Fibroblast of skin of right biceps (primary cell): ENCODE measurements at places on chromosomes 1 and 21.

DNA sequence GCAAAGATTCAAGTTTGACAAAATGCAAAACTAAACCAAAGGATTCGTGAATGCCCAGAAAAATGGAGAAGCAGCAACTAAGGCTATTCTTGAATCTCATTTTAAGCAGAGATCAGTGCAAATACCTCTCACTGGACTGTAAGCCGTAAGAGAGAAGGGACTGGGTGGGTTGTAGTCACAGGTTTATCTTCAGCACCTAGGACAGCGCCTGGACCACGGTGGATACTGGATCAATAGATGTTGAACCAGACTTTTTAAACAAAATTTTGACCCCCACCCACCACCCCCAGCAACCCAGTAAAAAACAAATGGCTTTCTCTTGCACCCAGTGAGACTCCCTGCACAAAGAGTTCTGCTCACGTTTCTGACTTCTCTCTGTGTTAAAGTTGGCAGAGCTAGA is 347.1 kb downstream of the AJAP1 start:
- no peak for DNase-seq

DNA sequence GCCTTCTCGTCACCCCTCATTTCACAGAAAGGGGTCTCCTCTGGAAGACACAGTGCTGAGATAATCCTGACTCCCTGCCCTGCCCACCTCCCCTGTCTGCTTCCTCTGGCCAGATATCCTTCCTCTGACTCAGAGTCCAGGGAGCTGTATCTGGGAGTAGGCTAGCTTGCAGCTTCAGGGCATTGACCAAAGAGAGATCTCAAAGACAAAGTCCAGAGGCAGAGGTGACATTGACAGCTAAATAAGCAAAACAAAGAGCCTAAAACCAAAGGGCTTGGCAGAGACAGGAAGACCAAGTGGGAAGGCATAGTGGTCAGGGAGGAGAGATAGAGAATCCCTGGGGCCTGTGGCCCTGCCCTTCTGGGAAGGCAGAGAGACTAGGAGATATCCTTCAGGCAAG is 64.9 kb downstream of the TNR start:
- no peak for DNase-seq

DNA sequence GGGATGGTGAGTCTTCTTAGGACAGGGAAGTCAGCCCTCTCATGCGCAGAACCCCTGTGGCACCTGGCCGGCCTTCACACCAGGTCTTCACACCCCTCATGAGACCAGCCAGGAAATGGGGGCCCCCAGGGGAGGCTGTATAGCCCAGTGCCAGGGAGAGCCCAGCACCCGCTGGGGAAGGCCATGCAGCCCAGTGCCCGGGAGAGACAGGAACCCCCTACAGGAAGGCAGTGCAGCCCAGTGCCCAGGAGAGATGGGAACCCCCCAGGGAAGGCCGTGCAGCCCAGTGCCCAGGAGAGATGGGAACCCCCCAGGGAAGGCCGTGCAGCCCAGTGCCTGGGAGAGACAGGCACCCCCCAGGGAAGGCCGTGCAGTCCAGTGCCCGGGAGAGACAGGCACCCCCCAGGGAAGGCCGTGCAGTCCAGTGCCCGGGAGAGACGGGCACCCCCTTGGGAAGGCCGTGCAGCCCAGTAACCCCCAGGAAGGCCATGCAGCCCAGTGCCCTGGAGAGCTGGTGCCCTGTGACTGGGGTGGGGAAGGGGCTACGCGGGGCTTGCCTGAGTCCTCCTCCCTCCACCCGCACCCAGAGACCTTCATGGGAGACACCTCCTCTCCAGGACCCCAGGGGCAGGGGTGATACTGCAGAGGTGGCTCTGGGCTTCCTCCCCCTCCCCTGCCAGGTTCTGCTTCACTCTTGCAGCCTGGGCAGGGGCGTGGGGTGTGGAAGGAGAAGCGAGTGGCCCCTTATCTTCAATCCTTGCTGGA is 110.5 kb upstream of the COL6A1 start:
- DNase-seq, result no peak

DNA sequence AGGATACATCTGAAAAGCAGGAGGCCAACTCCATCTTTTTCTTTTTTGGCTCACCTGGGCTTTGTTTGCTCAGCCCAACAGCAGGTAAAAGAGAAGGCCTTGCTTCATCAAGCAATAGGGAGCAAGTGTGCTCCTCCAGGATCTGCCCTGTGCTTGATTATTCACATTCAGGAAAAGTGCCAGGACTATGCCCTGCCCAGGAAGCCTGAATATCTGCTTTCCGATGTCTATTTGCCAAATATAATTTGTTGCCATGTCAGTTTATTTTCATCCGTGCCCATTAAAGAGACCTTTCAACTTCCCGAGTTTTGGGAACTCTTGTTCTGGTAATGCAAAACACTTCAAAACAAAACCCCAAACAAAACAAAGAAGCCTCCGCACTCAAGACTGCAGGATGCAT is 185.3 kb downstream of the CDC7 start:
- no peak for DNase-seq

DNA sequence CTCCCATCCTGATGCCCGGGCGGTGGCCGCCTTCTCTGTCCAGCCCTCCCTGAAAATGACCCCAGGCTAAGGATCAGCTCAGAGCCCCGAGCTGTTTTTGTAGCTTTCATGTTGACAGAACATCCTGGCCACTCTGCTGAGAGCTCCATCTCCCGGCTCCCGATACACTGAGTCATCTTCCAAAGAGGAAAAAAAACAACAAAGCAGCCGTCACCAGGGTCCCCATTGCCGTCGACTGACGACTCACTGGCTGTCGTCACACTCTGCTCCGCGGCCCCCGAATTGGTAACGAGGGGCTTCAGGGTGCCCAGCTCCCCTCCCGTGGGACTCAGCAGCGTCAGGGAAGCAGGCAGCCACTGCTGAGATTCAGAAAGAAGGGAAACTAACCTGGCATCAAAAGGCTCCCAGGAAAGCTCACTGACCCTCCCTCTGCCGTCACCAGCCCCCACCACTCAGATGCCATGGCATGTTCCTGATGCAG is 67.2 kb downstream of the CD46 start:
- DNase-seq, result peak; percentile 67

DNA sequence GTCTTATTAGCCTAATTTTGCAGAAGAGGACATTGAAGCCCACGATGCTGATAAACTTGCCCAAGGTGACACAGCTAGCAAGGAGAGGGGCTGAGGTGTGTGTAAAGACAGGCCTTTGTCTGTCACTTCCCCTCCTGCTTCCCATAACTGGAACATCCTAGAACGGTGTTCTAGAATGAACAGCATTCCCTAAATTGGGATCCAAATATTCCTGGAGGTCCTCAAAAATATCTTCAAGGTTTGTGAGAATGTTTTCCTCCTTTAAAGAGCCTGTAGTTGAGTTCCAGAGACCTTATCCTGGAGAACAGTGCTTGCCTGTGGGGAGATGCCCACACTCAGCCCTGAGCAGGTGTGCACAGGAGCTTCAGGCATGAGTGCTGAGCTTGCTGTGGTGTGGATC is 41.5 kb upstream of the SAMD13 start:
- no peak for DNase-seq

DNA sequence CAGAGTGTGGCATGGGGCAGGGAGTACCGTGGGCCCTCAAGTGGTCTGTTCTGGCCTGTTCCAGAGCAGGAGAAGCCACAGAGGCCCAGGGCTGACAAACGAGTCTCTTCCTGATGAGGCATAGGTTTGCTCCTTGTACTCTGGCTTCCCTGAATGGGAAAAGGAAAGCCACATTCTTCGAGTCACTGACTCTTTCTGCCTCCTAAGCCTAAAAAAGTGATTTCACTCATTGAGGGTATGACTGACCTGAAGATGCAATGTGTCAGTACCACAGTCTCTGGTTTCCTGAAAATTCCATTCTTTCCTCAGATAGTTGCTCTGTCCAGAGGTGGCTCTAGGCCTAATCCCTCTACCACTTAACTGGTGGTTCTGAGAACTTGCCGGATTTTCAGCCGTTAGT is 92.3 kb downstream of the KCNN3 start:
- no peak for DNase-seq

DNA sequence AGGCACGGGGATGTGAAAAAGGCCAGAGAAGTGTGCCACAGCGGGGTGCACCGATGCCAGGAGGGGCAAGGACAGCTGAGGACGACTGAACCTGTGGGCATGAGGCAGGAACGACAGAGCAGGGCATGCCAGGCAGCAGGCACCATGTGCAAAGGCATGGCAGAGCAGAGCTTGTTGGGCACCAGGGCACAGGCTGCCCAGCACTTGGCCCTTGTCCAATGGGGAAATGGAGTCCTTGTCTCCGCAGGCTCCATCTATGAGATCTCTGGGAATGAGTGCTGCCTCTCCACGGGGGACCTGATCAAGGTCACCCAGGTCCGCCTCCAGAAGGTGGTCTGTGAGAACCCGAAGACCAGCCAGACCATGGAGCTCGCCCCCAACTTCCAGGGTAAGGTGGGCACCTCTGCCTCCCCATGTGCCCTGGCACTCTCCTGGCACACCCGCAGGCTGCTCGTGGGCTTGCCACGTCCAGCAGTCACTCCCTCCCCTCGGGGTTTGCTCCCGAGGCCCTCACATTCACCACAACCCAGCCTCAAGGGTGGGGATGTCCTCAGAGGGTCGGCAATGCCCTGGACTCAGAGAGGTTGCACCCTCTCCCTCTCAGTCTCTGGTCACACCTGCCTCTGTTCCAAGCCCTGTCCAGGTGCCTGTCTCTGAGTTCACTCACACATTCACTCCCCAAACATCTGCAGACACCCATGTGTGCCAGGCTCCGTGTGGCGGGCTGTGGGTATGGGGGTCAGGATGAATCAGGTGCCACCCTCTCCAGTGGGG is 4.2 kb downstream of the THEMIS2 start:
- DNase-seq, result no peak

DNA sequence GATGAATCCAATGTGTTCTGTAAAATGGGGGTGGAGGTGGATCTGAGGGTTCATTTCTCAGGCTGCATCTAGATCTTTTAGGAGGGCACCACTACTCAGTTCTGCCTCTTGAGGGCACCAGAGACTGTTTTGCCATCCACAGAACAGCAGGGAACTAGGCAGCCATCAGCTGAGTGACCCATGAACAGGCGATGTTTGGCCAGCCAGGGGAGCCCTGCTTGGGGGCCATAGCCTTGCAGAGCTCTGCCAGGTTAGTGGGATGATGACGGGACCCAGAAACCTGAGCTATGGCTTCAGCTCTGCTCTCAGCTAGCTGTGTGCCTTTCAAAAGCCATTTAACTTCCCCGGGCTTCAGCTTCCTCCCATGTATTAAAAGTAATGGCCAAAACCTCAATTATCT is 13.4 kb upstream of the NOS1AP start:
- peak; percentile 64 for DNase-seq
